ENCODE measurements at places on chromosomes 2 and 18.

DNA sequence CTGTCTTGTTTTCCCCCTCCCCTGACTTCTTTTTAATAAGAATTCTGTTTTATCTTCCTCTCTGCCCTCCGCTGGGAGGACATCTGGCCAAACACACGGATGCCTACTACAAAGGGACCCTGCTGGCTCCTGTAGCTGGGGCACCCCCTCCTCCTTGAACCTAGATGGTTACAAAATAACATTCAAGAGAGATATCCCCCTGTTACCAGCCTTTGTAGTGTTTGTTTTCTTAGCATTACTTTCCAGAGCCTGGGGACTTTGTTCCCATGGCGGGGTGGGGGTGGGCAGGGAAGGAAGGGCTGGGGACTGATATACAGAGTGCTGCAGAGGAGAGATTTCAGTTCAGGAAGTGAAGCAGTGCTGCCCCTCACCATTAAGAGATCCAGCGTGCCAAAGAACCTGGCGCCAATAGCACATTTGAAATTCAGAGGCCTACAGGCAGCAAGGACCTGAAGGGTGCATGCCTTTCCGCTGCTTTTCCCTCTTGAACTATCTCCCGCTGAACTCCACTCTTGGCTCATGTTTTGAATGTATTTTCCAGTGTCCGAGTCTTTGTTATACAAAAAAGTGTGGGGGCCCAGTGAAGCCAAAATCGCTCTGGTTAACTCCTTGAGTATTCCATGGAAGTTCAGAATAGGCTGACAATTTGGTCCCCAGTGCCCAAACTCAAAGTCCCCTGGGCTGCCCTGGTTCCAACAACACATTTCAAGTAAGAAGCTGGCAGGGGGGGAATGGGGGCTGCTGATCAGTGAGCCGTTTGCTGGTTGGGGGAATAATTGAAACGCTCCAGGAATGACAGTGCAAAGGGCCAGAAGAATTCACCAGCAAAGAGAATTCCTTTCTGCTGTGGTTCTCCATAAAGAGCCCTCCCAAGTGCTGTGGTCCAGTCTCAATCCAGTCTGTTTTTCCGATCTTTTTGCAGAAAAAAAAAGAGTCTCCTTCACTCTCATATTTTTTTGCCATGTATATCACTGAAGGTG lies 94.8 kb upstream of the THOC1 start:
- no peak for DNase-seq

DNA sequence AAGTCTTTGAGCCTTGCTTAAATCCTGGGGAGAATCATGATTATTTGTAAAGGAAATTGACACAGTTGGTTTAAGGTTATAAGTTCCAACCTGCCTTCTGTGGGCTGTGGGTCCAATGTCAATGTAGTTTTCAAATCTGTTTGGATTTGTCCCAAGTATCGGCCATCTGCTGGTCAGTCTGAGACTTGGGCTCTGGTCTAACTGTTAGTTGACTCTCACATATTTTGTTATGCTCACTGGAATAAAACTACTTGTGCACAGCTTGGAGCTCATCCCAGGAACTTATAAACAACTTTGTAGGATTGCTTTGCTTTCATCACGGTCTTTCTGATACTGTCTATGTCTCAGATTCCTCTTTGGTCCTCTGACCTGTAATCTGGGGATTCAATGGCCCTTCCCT lies 1026.2 kb upstream of the ZEB2 start:
- DNase-seq: no peak

GRCh38 chr2:136238286-136239078 lies 120.5 kb upstream of the CXCR4 start:
- DNase-seq: peak; percentile 74

DNA sequence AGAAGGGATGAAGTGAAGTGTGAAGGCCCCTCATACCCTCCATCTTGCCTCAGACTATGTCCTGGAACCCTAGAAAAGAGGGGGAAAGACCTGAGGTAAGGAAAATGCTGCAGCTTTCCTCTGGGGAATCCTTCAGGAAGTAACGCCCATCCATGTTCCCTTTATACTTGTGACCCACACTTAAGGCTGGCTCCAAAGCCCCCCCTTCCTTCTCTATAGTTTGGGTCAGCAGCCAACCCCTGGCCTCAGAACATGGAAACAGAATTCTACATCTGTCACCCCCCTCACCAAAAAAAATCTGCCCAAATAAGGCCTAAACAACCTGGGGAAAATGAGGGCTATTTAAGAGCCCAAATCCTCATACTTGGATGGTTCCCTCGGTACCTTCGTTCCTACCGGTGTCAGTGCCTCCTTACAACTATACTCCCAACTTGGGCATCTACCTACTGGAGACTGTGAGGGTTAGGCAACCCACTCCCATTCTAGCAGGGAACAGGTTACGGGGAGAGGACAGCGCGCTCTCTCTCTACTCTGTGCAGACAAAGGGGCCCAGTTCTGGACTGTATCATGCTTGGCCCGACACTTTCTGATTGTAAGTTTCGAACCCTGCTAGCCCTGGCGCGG lies 689 bp downstream of the OST4 start:
- DNase-seq: no peak

DNA sequence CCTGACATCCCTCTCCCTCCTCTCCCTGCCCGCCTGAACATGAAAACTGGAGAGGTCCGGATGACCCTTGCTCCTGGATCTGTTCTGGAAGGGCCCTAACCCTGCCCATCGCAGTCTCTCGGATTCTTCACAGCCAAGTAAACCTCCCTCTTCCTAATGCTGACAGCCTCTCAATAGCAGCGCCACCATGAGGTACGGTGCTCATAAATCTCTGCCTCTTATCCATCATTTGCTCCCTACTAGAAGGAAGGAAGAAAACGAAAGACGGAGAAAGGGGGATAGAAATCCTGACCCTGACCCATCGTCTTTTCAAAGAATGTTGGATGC lies 257.9 kb downstream of the BCL11A start:
- DNase-seq: no peak

DNA sequence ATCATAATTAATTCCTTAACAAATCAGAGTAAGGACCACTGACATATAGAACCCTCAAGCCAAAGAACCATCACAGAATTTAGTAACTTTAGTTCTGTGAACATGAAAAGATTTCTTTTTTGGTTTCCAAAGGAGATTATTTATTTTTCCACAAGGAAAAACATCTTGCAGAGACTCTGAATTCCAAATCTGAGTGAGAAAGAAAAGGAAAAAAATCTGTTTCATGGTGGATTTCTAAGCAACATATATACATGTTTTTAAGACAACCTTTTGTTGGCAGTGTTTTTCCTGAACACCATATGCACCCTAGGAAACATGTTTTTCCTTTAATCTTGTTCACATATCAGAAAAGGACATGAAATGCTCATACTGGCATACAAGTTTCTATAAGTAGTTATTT lies 149.8 kb downstream of the AGPS start:
- DNase-seq: no peak

DNA sequence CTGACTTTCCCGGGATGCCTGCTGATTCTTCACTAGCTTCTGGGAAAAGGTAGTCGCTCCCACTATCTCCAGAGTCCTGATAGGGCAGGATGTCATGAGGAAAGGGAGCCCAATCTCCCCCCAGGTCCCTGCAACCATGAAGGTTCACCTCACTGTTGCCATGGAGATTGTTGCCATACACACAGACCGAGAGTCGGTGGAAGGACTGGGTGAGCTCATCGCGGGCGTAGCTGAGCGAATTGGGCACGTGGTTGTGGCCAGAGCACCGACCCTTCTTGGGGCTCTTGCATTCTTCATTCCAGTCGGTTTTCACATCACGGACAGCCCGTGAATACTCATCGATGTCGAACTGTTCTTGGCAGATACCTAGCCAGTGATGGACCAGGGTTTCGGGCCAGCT lies 97.4 kb downstream of the MEP1B start:
- no peak for DNase-seq

DNA sequence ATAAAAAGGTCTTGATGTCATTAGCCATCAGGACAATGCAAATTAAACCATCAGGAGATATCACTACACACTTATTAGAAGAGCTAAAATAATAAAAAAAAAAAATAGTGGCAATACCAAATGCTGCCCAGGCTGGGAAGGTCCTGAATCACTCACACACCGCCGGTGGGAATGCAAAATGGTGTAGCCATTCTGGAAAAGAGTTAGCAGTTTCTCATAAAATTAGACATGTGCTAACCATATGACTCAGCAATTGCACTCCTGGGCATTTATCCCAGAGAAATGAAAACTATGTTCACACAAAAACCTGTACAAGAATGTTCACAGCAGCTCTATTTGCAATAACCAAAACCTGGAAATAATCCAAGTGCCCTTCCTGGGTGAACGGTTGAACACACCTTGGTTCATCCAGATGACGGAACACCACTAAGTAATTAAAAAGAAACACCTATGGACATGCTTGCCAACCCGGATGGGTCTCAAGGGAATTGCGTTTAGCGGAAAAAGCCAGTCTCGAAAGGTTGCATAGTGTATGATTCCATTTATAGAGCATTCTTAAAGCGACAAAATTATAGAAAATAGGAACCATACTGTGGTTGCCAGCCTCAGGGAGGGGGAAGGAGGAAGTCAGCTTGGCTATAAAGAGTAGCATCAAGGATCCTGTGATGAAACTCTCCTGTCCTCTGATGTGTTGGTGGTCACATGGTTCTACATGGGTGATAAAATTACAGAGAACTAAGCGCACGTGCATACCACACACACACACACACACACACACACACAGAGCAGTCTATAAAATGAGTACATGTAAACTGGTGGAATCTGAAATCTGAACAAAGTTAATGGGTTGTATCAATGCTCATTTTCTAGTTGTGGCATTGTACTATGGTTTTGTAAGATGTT lies 4.6 kb downstream of the MBP start:
- DNase-seq: peak; percentile 78

DNA sequence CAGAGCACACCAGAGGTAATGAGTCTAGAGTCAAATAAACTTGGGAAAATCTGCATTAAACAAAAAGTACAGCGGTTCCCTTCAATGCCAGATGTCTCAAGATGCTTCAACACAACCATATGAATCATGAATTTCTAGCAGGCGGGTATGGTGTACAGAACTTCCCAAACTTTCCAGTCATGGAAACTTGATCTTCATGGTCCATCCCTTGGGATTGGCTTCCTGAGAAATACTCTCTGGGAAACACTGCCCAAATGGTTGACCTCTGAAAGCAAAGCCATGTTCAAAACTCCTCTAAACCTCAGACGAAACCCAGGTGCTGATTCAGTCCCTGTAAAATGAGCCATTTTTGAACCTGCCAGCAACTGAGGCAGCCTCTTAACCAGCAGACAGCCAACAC lies 16.4 kb upstream of the TMEM247 start:
- DNase-seq: no peak

GRCh38 chr18:28398471-28398870 lies 221.5 kb upstream of the CDH2 start:
- no peak for DNase-seq

- DNase-seq: no peak
Measured at GRCh38 chr2:140600116-140600515, 1530.7 kb downstream of the LRP1B start.

DNA sequence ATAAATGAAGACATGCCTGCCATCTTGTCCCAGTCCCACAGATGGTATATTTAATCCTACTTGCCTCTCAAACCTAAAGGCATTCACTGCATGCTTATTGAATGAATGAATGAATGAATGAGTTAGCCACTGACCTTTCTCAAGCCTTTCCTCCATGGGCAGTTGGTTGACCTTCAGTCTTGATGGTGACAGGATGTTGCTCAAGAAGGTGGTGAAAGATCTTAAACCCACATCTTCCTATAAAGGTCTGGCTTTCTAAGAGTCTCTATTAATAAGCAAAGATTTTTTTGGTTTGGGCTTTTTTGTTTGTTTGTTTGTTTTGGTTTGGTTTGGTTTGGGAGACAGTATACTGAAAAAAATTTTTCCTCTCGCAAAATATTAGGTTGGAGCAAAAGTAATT lies 41.7 kb downstream of the KIAA2012 start:
- DNase-seq: no peak

- no peak for DNase-seq
Measured at GRCh38 chr18:13543144-13543543, 183.2 kb downstream of the FAM210A start.

DNA sequence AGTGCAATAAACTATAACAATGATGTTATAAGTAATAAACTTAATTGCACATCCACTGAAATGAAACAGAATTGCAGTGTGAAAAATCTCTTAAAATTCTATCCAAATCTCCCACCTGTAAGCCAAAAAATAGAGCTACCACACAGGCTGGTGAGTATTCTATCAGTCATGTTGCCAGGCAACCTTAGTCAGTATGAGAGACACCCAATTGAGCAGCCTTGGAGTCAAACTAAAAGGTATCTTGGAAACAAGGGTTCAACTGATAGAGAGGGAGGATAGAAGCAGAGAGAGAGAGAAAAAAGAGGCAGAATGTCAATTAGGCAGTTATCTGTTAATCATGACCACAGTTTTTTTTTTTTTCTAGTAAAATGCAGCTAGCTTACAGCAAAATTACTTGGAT lies 45.8 kb downstream of the GALNT13 start:
- no peak for DNase-seq

GRCh38 chr2:143635302-143635701 lies 506.1 kb downstream of the ARHGAP15 start:
- no peak for DNase-seq

GRCh38 chr2:196403471-196403870 lies 232.1 kb upstream of the STK17B start:
- no peak for DNase-seq

GRCh38 chr2:156649596-156649995 lies 213.4 kb downstream of the GPD2 start:
- no peak for DNase-seq

DNA sequence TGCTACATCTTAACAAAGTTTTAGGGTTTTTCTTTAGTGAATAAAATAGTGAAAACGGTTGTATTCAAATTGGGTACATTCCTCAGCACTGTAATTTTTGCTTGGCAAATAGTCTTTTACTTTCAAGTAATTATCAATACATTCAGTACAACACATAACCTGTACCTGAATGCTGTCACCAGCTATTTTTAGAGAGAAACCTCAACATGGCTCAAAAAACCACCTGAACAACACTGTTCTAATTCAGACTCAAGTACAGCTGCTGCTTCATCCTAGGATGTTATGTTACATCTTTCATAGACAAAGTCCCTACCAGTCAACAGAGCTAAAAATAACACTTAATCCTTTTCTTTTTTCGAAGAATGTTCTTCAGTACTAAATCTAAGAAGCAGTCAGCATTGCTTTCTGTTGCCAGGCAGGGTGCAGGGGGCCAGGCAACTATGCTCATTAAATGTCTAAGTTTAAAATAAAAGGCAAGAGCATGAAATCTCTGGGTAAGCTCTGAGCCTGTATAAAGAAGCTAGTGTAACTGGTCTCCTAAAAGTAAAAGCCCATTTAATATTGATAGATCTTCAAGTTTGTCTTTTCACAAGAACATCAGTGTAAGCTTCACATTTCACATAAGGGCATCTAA lies 20.5 kb downstream of the PDIA6 start:
- DNase-seq: no peak

All from activated effector memory CD4-positive, alpha-beta T cell treated with anti-CD3 and anti-CD28 coated beads, Interleukin-2, amount 50 U/mL, for 16 hours (primary cell).